ENCODE measurements at places on chromosomes 2 and 18.

DNA sequence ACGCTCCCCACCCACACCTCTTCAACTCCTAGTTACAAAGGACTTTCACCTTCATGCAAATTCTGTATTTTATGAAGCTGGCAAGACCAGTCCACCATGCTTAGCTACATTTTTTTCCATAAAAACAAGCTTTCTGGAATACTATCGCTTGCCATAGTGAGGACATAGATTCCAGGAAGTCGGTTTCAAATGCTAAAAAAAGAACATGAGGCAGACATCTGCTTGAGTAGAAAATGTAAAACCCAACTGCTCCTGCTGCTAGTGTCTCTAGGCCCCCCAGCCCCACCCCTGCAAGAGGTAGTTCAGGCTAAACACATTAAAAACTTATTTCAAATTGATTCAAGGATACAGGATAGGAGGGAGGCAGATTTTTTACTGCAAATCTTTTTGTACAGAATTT lies 148.9 kb downstream of the SMAD2 start:
- peak; percentile 57 for ATAC-seq

DNA sequence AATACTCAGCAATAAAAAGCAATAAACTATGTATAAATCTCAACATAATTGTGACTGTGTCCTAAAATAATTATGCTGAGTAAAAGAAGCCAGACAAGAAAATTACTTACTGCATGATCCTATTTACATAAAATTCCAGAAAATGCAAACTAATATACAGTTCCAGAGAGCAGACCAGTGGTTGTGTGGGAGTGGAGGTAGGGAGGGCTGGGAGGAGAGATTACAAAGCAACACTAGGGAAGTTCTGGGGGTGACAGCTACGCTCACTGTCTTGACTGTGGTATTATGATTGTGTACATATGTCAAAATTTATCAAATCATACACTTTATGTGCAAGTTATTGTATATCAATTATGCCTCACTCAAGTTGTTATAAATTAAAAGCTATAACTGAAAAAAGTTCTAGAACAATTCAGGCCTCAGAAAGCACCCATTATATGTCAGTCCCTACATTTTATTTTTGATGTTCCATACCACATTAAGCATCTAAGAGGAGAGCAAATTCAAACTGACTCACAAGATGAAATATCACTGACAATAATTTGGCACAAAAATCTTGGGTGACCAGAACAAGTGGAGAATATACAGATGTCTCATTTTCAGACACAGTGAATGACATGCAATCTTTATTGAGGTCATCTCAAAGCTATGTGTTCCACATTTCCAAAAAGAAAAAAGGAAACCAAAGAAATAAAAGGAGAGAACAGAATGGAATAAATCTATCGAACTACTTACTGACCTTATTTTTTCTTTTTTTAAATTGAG lies 85.1 kb downstream of the ANTXR1 start:
- ATAC-seq = peak; percentile 77

DNA sequence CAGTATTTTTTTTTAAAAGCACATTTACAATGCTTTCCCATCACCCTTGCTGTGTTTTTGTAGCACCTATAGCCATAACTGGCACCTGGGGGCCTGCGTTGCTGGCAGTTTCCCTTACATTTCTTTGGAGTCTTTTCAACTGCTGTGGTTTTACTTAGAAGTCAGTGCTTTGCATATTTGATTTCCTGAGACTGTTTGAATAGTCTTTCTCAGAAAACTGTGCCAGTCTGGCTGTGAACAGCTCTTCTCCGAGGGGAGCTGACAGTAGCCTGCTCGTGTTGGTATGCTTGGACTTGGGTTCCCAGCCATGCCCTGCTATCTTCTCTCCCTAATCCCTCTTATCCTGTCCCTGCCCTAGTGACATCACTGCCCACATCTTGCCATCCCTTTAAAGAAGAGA lies 81.5 kb downstream of the DPP4 start:
- no peak for ATAC-seq

DNA sequence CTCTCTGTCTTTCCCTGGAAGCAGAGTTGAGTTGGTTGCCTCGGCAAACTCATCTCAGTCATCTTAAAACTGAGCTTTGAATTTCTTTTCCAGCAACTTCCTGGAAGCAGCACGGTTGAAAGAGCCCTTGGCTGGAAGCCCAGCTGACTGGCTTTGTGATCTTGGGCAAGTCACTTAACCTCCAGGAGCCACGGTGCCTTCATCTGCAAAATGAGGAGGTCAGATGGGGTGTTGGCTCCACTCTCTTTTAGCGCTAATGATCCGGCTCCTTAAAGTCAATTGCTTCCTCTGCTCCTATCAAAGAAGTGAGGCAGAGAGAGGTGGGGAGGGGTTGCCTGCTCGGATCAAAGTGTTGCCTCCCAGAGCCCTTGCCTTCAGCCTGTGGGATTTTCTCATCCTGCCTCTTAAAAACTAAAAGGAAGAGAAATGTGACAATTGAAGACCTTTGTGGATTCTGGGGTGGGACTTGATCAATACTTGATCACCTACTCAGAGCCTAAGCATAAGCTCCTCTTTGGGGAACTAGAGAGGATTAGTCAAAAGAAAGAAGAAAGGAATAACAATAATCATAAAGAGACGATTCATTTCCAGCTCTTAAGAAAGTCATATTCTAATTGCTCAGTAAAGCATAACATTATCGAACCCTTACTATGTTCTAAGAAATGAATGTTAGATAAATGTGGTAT lies 86.6 kb downstream of the MYCN start:
- ATAC-seq = no peak

- no peak for ATAC-seq
Measured at GRCh38 chr18:10114717-10115463, 201.1 kb downstream of the VAPA start.

DNA sequence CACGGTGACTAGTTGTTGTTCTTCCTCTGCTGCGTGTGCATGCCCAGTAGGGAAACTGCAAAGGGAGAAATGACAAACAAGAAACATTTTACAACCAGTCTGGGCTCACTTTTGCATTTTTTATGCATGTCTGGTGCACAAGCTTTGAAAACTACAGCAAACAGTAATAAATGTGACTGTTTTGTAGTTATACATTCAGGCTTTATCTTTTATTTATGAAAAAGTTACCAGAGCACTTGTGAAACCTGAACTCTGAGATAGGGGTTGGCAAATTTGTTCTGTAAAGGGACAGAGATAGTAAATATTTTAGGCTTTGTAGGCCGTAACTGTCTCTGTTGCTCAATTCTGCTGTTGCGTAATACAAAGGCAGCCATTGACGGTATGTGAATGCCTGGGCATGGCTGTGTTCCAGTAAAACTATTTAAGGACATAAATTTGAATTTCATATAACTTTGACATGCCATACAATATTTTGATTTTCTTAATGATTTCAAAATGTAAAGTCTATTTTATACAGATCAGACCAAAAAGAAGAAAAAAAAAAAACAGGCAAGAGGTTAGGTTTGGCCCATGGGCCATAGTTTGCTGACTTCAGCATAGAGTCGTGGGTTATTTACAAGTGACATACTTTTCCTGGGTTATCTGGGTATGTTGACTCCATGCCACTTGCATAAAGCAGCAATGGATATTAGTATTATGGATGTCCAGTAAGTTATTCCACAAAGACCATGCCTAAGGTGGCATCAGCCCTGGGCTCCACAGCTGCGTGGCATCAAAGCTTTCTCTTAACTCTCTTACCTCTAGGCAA lies 53.6 kb upstream of the EML6 start:
- ATAC-seq = peak; percentile 20

- ATAC-seq = no peak
Measured at GRCh38 chr2:128550389-128550788, 231.7 kb upstream of the HS6ST1 start.

DNA sequence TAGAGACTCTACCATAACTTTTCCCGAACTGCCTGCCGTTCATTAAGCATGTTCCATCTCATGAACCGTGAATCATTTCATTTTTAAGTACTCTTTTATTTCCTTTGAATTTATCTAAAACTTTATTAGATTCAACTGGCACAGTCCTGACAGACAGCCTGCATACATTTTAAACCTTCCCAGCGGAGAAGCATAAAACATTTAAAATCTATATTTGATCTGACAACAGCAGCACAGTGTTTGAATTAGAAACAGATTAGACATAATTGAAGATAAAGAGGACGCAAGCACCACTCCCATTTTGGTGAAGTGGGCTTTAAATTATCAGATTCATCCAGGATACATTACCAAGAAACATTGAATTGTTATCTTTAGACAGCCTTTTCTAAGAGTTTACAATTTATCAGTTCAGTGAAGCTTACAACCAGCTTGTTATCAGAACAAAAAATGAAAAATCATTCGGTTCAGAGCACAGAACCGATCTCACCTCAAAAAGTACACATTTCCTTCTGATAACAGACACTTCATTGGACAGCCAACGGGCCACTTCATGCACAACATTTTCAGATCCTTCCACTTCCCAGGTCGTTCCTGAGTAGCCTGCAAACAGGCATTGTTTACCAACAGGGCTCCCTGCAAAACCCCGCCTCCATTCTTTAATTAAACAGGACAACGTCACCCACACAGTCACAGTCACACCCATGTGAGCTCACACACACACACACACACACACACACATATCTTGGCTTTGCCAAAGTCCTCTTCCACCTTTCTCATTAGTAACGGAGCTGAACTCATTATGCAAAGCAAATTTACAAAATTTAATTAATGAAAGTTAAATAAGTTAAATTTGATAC lies 171.2 kb downstream of the SP3 start:
- no peak for ATAC-seq

GRCh38 chr2:217839073-217839749 lies 163.6 kb downstream of the TNS1 start:
- ATAC-seq = no peak

DNA sequence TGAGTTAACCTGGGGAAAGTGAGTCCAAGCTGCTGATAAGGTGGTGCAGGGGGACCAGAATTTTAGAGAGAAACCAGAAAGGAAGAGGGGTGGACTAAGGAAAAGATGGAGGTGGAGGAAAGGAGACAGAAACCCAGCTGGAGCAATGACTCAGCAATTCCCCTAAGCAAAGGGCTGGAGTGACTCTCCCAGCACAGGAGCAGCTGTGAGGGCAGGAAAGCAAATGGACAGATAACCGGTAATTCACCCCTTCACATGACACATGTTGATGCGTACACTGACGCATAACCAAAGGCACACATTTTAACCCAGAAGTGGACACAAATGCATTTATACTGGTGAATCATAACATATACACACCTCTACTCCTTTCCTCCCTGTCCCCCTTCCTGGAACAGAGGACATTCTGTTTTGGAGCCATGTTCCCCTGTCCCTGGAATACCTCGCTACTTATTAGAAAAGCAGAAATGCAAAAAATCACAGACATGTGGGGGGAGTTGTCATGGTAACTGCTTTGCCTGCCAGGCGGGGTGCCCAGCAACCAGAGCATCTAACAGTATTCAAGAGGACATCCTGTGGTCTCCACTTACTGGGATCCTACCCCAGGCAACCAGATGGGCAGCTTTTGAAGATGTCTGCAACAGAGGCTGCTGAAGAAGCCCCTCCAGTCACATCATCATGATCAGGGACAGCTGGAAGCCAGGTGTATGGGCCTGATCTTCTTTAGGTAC lies 4.7 kb downstream of the CDK5R2 start:
- peak; percentile 7 for ATAC-seq

DNA sequence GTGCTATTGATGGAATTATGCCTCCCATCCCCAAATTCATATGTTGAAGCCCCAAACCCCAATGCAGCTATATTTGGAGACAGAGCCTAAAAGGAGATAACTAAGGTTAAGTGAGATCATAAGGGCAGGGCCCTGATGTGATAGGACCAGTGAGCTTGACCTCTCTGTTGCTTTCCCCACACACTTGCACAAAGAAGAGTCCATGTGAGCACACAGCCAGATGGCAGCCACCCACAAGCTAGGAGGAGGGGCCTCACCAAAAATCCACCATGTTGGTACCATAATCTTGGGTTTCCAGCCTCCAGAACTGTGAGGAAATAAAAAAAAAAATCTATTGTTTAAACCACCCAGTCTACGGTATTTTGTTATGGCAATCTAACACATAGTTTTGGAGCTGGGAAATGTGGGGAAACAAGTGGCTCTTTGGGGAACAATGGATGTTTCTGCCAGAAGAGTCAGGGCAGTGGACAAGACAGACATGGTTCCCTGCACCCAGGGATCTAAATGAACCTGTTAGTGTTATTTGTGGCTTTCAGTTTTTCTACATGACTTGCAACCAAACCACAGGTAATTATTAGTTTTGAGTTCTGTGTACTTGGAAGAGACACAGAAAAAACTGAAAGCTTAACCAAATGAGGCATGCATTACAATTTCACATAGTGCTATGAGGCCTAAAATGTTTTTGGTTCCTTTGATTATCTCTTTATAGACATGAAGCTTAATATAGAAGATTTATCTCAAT lies 259.1 kb downstream of the LTBP1 start:
- no peak for ATAC-seq

GRCh38 chr18:37421341-37422077 lies 144.1 kb downstream of the CELF4 start:
- ATAC-seq = peak; percentile 88

DNA sequence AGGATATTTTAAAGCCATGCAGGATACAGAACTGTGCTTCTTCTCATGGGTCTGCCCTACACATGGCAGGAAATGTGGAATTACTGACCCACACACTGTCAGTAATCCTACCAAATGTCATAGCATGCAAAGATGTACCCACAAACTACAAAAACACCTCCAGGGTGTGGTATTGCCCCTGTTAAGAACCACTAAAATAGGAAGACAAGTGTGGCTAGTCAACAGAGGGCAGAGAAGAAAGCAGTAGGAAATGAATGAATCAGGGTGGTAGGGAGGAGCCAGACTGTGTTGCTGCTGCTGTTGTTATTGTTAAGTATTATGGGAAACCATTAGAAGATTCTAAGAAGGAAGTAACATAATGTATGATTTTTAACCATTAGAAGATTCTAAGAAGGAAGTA lies 556.7 kb upstream of the ACVR2A start:
- ATAC-seq = peak; percentile 35

GRCh38 chr18:36045241-36045991 lies 21.9 kb downstream of the RPRD1A start:
- no peak for ATAC-seq

GRCh38 chr2:1481406-1482252 lies 68.4 kb downstream of the TPO start:
- ATAC-seq = no peak

GRCh38 chr2:176491172-176491904 lies 222.1 kb downstream of the MTX2 start:
- ATAC-seq = no peak

Data from motor neuron (in vitro differentiated cells).